ENCODE measurements at places on chromosomes 5 and 9. TPM values are rescaled to one million over a fixed set of nuclear protein-coding genes. Genes with fewer than 3 reads are reported as not detected.

DNA sequence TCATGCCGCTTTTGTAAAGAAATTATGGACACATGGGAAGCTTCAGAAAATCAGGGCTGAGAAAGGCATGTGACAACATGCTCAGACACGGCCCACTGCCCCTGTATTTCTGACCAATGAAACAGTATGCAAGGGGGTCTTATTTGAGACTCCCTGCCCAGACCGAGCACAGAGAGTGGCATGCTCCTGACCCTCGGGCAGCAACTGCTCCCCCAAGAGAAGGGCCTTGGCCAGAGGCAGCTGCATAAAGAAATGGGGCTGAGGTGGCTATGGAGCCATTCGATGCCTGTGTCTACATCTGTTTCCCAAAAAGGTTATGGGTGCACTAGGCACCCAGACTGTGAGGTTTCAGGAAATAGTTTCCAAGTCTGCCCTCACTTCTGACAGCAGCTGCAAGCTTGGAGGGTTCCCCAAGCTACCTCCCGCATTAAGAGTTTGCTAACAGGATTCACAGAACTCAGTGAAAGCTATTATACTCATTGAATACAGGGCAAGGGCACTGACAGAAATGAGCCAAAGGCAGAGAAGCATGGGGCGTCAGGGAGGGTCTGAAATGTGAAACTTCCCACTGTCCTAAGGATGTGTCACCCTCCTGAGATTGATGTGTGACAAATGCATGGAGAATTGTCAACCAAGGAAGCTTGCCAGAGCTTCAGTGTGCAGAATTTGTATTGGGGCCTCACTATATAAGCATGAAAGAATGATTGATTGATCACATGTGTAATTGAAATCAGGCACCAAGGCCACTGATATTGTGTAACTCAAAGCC is 94.3 kb downstream of the DAP start:
- DNase-seq, result no peak

DNA sequence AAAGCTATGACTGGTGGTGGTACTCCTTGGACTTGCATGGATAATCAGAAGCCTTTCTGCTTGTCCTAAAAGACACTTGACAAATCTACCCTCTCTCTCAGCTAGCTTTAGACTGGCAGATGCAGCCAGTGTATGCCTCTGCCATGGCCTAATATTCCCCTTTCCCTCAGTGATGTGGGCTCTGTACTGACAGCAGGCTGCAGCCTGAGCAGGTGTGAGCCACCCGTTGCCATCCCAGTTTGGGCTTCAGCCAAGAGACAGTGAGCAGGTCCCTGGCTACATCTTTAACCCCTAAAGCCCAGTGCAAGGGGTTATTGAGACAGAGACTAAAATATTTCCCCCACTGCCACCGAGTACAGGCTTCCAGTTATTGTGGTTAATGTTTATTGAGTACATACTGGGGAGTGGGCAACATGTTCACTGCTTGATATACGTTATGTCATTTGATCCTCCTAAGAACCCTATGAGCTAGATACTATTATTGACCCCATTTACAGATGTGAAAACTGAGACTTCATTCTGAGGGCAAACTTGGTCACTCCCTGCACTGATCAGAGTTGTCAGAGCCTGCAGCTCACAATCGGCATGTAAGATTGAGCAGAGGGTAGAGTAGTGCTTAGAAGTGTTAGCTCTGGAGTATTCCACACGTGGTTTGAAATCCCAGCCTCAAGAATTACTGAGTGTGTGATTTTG is 254.2 kb downstream of the ARHGAP26 start:
- no peak for DNase-seq

DNA sequence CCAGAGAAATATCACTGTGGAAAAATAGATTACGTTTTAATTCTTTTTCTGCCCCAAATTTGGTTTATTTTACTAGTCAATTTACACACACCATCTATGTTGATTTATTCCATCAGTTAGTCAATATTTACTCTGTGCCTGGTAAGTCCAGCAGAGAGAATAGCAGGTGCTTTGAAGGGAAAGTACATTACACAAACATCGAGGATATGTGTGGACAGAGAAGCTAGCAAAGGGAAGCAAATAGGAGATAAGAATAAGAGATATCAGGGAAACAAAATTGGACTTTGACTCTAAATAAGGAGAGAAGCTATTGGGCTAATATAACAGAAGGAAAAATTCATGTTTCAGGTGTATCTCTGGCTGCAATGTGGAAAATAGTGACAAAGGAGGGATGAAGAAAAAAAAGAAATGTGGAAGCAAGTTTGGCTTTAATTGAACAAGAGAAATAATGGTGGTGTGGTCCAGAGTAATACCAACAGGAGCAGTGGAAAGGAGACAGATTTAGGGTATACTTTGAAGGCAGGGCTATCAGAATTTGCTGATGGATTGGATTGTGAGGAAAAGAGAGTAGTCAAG is 587.7 kb upstream of the CDH6 start:
- no peak for DNase-seq

- no peak for DNase-seq
Measured at GRCh38 chr9:36165826-36166167, 3.4 kb upstream of the CCIN start.

- DNase-seq, result no peak
Measured at GRCh38 chr9:129887334-129888292, 52.4 kb downstream of the USP20 start.

- no peak for DNase-seq
Measured at GRCh38 chr5:17228821-17229291, 11.4 kb downstream of the BASP1 start.

DNA sequence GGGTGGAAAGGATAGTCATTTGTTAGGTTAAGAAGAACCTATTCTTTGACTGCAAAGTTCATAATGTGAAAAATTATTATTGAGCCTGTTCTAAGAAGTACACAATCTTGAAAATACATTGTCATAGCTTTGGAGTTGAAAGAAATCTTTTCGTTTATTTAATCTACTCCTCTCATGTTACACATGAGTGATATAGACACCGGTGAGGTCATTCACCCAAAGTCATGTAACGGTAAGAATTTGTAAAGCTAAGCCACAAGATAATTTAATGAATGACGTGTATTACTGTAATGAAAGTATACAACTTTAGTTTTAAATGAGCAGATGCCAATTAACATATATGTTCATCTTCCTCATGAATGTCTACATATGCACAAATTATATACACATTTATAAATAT is 284.1 kb upstream of the PDE4D start:
- no peak for DNase-seq

- peak; percentile 50 for DNase-seq
Measured at GRCh38 chr9:137685741-137686420, 67.1 kb downstream of the EHMT1 start.

- DNase-seq, result no peak
Measured at GRCh38 chr9:89529243-89530035, 31.5 kb upstream of the SEMA4D start.

- DNase-seq, result no peak
Measured at GRCh38 chr5:2711446-2712425, 39.7 kb downstream of the IRX2 start.

GRCh38 chr5:105230516-105231157 is 1668.0 kb upstream of the NUDT12 start:
- DNase-seq, result no peak

Gene SOHLH1
- polyA plus RNA-seq, result not detected

Gene ZNF879
- polyA plus RNA-seq, result 2.1 TPM

Gene ARL14EPL
- polyA plus RNA-seq, result not detected

Gene PCDHA7
- polyA plus RNA-seq, result 0.44 TPM

Gene SPDL1
- polyA plus RNA-seq, result 39.2 TPM

Gene CAMSAP1
- 3.8 TPM for polyA plus RNA-seq

All from BJ (cell line).